ENCODE measurements at places on chromosomes 6 and 20. TPM values are rescaled to one million over a fixed set of nuclear protein-coding genes. Genes with fewer than 3 reads are reported as not detected.

- no peaks in the 10 kb centered on the region for H3K4me1 ChIP-seq
- H3K27me3 ChIP-seq, result no peaks in the 10 kb centered on the region
- no peaks in the 10 kb centered on the region for H3K36me3 ChIP-seq
- no peak overlapping the region for H3K27ac ChIP-seq
- DNase-seq, result no peak
These were observed 42.3 kb upstream of the CLVS2 start for GRCh38 chr6:122953766-122954165.

DNA sequence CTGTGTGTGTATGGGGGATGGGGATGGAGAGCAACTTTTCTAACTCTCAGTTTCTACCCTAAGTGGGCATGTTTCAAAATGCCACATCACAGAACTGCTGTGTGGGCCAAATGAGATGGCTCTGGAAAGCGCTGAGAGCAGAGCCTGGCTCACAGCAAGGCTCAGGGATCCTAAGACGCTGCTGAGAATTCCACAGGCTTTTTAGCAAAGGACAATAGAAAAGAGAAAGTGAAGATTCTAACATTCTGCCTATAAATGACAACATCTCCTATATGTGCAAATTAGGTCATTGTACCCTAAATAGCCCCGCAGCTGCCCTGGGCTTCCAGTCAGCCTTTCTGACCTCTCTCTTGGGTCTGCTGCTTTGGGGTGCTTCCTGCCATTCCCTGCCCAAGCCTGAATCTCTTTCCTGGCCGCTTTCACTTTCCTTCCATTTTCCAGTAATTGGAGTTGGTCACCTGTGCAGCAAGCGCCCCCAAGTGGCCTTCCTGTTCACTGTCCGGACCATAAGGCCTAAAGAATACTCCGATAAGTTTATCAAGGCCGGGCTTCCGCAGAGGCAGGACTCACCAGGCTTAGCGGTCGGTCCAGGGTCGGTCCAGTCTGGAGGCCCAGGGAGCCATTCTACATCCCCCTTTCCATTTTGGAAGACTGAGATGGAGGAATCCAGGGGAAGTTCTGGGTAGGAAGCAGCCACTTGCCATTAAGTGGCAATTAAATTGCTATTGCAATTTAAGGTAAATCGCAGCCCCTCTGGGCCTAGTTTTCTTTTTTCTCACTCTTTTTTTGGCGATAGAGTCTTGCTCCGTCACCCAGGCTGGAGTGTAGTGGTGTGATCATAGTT lies 6.7 kb upstream of the DDR1 start:
- no peaks in the 10 kb centered on the region for H3K27me3 ChIP-seq
- peak; percentile 88 for DNase-seq
- peak overlapping the region; percentile 23 for H3K4me3 ChIP-seq
- peaks cover 19% of the 10 kb centered on the region for H3K4me1 ChIP-seq

- no peak overlapping the region for H3K27ac ChIP-seq
- H3K4me1 ChIP-seq, result peaks cover 33% of the 10 kb centered on the region
- no peak overlapping the region for H3K4me3 ChIP-seq
- H3K36me3 ChIP-seq, result peaks cover 15% of the 10 kb centered on the region
- DNase-seq, result no peak
- no peaks in the 10 kb centered on the region for H3K27me3 ChIP-seq
These were observed 62.2 kb downstream of the SYNJ2 start for GRCh38 chr6:158043586-158044524.

GRCh38 chr20:38165089-38165965 lies at the start of gene TGM2:
Gene TGM2, minus strand, starts transcription at chr20:38165270. Its CDS starts 72 bp downstream, at chr20:38165198.
- peak within 1 kb of the TSS; percentile 55 for H3K4me3 ChIP-seq
- H3K4me1 ChIP-seq, result peaks cover 15% of the 10 kb centered on the region
- peak within 1 kb of the TSS; percentile 46 for H3K27ac ChIP-seq
- peak; percentile 96 for DNase-seq

- no peaks in the 10 kb centered on the region for H3K36me3 ChIP-seq
- no peak overlapping the region for H3K4me3 ChIP-seq
- no peak overlapping the region for H3K27ac ChIP-seq
- peak; percentile 40 for DNase-seq
- H3K4me1 ChIP-seq, result no peaks in the 10 kb centered on the region
These were observed 173.4 kb downstream of the PLCB1 start for GRCh38 chr20:8305449-8305978.

DNA sequence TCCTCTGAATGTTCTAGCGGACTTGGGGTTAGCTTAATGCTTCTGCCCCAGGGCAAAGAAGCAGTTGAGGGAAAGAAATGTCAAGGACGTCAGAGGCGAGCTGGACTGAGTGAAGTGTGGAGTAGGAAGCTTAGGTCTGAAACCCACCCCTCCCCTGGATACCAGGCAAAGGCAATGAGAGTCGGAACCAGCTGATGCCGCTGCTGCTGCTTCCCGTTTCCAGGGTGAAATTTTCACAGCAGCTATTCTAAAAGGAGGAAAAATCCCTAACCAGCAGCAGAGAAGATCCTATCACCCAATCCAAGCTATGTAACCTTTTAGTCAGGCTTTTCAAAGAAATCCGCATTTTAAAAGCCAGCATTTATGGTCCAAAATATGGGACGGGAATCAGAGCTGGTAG lies 564.3 kb downstream of the LMBRD1 start:
- no peaks in the 10 kb centered on the region for H3K36me3 ChIP-seq
- H3K27ac ChIP-seq, result no peak overlapping the region
- DNase-seq, result no peak
- no peak overlapping the region for H3K4me3 ChIP-seq

DNA sequence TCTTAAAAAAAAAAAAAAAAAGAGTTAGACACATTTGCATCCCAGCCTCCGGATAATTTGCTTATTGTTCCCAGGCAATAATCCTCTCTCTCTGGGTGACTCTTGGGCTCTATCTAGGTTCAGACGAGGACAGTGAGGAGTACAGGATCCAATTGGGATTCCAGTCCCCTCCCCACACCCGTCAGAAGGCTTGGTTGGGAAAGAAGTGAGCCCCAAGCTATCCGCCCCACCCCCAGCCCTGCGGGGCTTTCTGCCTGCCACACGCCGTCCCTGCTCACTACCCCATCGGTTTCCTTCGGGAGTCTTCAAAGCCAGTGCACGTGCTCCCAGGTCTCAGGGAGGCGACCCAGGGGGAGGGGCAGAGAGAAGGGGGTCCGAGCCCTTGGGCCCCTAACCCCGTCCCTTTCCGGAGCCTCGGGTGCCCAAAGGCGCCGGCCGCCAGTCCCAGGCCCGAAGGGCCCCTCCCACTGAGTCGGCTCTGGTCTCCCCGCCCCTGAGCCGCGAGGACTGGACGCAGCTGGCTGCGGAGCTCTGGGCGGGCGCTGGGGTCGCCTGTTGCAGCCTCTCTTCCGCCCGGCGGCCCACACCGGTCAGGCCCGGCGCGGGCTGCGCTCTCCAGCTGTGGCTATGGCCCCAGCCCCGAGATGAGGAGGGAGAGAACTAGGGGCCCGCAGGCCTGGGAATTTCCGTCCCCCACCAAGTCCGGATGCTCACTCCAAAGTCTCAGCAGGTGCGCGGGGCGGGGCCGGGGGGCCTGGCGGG lies 2.5 kb downstream of the MYMX start:
- H3K4me3 ChIP-seq, result peak overlapping the region; percentile 40
- no peaks in the 10 kb centered on the region for H3K27me3 ChIP-seq
- H3K36me3 ChIP-seq, result no peaks in the 10 kb centered on the region
- H3K4me1 ChIP-seq, result peaks cover 65% of the 10 kb centered on the region
- peak; percentile 95 for DNase-seq

DNA sequence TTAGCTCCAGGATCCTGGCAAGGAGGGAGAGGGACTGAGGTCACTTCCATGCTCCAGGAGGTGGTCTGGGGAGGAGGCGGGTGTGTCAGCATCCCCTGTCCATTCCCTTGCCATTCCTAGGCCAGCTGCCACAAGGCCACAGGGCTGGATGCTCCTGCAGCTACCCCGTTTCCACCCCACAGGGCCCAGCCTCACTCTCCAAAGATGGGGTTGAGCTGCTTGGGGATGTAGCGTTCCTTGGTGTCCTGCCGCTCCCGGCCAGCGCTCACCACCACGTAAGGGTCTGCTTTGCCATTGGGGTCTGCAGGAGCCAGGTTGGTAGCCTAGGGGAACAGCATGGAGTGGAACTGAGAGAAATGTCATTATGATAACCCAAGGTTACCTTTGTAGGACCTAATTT lies 23.0 kb downstream of the ERGIC3 start:
- H3K36me3 ChIP-seq, result no peaks in the 10 kb centered on the region
- no peaks in the 10 kb centered on the region for H3K27me3 ChIP-seq
- H3K27ac ChIP-seq, result no peak overlapping the region
- peak; percentile 34 for DNase-seq

- no peaks in the 10 kb centered on the region for H3K27me3 ChIP-seq
- H3K36me3 ChIP-seq, result no peaks in the 10 kb centered on the region
- no peak overlapping the region for H3K27ac ChIP-seq
- DNase-seq, result no peak
- H3K4me1 ChIP-seq, result no peaks in the 10 kb centered on the region
These were observed 40.3 kb upstream of the CNKSR3 start for GRCh38 chr6:154550779-154551178.

DNA sequence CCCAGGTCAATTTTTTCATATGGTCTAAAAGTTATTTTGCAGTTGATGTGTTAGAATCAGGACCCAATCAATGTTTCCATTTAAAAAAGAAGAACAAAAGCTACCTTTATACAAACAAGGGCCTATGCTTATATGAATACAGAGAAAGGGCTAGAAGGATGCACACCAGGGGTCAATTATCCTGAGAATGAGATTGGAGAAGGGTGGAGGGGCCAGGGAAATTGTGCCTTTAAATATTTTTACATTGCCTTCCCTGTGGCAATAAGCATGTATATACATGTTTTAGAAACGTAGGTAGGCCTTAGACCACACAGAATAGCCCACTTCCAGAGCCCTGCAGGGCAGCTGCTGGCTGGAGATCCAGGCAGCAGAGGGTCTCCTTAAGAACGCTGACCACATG lies 12.7 kb downstream of the EXOC2 start:
- no peak overlapping the region for H3K4me3 ChIP-seq
- no peak overlapping the region for H3K27ac ChIP-seq
- no peaks in the 10 kb centered on the region for H3K36me3 ChIP-seq
- no peaks in the 10 kb centered on the region for H3K27me3 ChIP-seq
- DNase-seq, result no peak

DNA sequence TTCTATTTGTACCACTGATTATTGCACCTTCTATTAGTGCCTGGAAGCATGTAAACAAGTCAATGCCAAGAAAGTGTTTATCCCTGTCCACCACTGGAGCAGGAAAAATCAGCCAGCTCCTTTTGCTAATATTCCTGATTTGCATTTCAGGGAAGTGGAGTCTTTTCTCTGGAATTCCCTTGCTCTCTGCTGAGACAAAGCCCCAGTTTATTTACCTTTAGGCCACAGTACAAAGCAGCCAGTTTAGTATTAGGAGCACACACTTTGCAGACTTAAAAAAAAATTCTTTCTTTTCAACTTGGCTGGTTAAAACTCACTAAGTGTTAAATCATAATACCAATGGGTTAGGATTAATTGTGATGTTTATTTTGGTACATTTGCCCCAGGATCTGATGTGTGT lies 631.1 kb downstream of the PKHD1 start:
- DNase-seq, result no peak
- no peaks in the 10 kb centered on the region for H3K36me3 ChIP-seq
- H3K27me3 ChIP-seq, result no peaks in the 10 kb centered on the region
- H3K4me3 ChIP-seq, result no peak overlapping the region

DNA sequence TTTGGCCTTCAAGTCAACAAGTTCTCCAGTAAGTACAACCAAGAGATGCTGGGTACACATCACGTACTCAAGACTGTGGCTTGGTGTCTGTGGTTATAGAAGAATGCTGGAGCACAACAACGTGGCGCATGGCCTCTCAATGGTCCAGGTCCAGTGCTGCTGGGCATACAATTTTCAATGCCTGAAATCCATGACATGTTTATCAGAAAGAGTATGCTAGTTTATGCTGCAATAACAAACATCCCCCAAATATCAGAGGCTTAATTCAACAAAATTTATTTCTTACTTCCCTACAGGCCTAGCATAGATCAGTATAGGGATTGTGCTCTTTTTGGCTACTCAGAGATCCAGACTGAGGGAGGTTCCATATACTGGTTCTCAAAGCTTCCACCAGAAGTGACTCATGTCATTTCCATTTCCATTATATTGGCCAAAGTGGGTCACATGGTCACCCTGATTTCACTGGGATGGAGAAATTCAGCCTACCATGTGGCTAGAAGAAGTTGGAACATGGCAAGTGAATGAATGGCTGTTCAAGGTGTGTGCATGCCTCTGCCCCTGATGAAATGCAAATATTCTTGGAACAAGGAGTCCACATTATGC lies 33.3 kb upstream of the KIF16B start:
- peaks cover 3% of the 10 kb centered on the region for H3K4me1 ChIP-seq
- no peak overlapping the region for H3K27ac ChIP-seq
- H3K4me3 ChIP-seq, result no peak overlapping the region
- no peaks in the 10 kb centered on the region for H3K36me3 ChIP-seq

DNA sequence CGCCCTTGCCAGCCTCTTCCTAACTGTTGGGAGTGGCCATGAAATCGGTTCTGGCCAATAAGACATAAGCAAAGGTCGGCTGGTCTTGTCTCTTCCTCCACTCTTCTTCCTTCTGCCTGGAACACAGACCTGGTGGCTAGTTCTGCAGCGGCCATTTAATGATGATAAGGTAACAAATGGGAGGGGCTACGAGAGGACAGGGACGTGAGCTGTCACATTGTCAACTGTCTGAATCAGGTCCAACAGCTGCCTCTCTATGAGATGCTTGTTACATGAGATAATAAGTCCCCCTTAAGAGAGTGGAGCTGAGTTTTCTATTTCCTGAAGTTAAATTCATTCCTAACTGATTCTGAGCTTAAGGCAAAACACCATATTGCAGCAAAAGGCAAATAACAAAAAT lies 12.5 kb upstream of the TMEM242 start:
- no peak for DNase-seq
- no peaks in the 10 kb centered on the region for H3K4me1 ChIP-seq
- H3K27ac ChIP-seq, result no peak overlapping the region
- H3K36me3 ChIP-seq, result no peaks in the 10 kb centered on the region

GRCh38 chr6:131136021-131136786 lies 937 bp downstream of the AKAP7 start:
- peak overlapping the region; percentile 77 for H3K4me3 ChIP-seq
- H3K36me3 ChIP-seq, result no peaks in the 10 kb centered on the region
- H3K27me3 ChIP-seq, result no peaks in the 10 kb centered on the region
- DNase-seq, result no peak
- no peaks in the 10 kb centered on the region for H3K4me1 ChIP-seq
- H3K27ac ChIP-seq, result peak overlapping the region; percentile 83

GRCh38 chr20:35478804-35479472 lies 23.5 kb downstream of the CEP250 start:
- no peaks in the 10 kb centered on the region for H3K4me1 ChIP-seq
- H3K36me3 ChIP-seq, result no peaks in the 10 kb centered on the region
- H3K4me3 ChIP-seq, result no peak overlapping the region
- H3K27ac ChIP-seq, result no peak overlapping the region
- DNase-seq, result no peak

The CPXM1 gene
- 25.8 TPM for total RNA-seq

The SOBP gene
- total RNA-seq, result 6.5 TPM

The SLC32A1 gene
- not detected for total RNA-seq

The FOXP4 gene
- total RNA-seq, result 26.9 TPM

The PAK5 gene
- total RNA-seq, result not detected

The OR2H2 gene
- total RNA-seq, result not detected

The FOXS1 gene
- 2.9 TPM for total RNA-seq

The OPRM1 gene
- not detected for total RNA-seq

The RRAGD gene
- 47.6 TPM for total RNA-seq

The HSPA1L gene
- 0.99 TPM for total RNA-seq

The FHL5 gene
- total RNA-seq, result 15.1 TPM

The PARD6B gene
- 23.5 TPM for total RNA-seq

The MACROD2 gene
- 21.3 TPM for total RNA-seq

The TFAP2D gene
- not detected for total RNA-seq

The BACH2 gene
- 5.6 TPM for total RNA-seq

The C20orf144 gene
- total RNA-seq, result 0.24 TPM

The PAX1 gene
- not detected for total RNA-seq

Data from left lung (tissue), 14 donors.